Activated T-helper 2 cell treated with anti-CD3 and anti-CD28 coated beads, Interferon-gamma antibody, Interleukin-2, Interleukin-4, amounts not matched to agents 10 μg/mL and 5 μg/mL and 100 μg/mL, durations not matched to agents 14 hours and 24 hours and 36 hours (primary cell): ENCODE measurements at places on chromosomes 2 and 18.

DNA sequence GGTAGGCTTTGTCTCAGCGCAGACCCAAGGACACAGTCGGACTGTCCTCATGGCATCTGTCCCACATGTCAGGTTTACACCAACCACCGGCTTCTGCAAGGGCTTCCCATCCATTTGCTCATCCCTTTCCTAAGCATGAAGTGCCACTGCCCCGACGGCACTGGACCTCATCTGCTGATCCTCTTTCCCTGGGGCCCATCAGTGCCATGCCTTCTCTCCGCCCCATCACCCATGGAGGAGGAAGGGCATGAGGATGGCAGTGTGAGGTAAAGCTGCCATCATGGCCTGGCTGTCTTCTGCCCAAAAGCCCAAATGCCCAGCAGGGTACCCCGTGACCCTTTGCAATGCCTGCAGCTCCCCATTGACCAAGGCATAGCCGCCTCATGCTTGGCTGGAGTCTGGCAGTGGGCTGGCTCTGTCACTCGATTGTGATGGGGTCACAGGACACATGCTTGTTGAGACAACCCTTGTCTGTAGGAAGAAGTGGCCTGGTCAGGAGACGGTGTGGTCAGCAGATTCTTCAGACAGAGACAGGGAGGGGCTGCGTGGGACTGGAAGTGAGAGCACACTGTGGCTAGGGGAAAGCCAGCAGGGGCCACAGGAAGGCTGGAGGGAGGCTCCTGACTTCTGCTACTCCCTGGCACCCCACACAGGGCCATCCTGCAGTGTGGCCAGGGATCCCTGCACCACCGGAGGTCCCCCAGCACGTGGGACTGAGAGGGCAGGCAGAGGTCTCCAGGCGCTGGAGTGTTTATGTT is 493.7 kb upstream of the HS6ST1 start:
- no peaks in the 10 kb centered on the region for H3K27me3 ChIP-seq
- H3K36me3 ChIP-seq = no peaks in the 10 kb centered on the region
- no peak overlapping the region for H3K27ac ChIP-seq
- no peak overlapping the region for H3K4me3 ChIP-seq
- no peak for DNase-seq

- no peak overlapping the region for H3K4me3 ChIP-seq
- peaks cover 2% of the 10 kb centered on the region for H3K4me1 ChIP-seq
- no peaks in the 10 kb centered on the region for H3K36me3 ChIP-seq
- H3K27me3 ChIP-seq = no peaks in the 10 kb centered on the region
Measured at GRCh38 chr18:5393779-5394178, 98.3 kb upstream of the ZBTB14 start.

DNA sequence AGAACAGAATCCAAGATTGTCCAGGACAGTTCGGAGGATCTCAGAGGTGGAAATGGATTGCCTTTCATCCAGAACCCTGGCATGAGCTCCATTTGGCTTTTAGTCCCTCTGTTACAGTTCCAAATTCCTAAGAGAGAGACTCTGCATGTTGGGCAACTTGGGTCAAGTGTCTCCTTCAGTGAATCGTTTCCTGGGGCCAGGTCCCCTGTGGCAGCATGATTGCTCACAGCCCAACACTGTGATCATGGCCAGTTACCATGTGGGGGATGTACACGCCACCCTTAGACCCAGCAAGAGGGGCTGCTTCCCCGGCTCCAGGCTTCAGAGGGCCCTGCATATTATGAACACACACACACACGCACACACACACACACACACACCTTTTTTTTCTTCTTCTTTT is 118.6 kb upstream of the GLI2 start:
- no peak overlapping the region for H3K4me3 ChIP-seq
- H3K36me3 ChIP-seq = no peaks in the 10 kb centered on the region
- no peak overlapping the region for H3K27ac ChIP-seq

- no peaks in the 10 kb centered on the region for H3K27me3 ChIP-seq
- H3K4me3 ChIP-seq = no peak overlapping the region
- peaks cover 21% of the 10 kb centered on the region for H3K4me1 ChIP-seq
Measured at GRCh38 chr2:240579771-240580614, 6.5 kb upstream of the CAPN10 start.

DNA sequence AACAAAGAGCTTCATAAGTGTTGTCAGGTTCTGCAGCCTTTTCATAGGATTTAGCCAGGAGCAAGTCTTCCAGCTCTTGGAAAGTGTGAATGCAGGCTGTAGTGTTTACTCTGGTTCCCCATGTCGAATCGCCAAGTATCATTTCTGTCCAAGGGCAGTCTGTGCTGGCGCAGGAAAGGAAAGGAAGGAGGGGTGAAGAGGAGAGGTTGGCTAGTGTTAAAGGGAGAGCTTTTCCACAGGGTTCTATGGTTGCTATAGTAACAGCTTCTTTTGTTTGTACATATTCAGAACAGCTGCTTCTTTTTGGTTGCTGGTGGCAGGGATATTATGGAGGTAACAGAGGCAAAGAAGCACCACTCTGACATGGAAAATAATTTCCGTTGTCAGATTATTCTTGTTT is 69.9 kb downstream of the KCNH7 start:
- DNase-seq = no peak
- no peaks in the 10 kb centered on the region for H3K36me3 ChIP-seq
- H3K27ac ChIP-seq = no peak overlapping the region
- no peaks in the 10 kb centered on the region for H3K4me1 ChIP-seq
- H3K27me3 ChIP-seq = no peaks in the 10 kb centered on the region
- H3K4me3 ChIP-seq = no peak overlapping the region

DNA sequence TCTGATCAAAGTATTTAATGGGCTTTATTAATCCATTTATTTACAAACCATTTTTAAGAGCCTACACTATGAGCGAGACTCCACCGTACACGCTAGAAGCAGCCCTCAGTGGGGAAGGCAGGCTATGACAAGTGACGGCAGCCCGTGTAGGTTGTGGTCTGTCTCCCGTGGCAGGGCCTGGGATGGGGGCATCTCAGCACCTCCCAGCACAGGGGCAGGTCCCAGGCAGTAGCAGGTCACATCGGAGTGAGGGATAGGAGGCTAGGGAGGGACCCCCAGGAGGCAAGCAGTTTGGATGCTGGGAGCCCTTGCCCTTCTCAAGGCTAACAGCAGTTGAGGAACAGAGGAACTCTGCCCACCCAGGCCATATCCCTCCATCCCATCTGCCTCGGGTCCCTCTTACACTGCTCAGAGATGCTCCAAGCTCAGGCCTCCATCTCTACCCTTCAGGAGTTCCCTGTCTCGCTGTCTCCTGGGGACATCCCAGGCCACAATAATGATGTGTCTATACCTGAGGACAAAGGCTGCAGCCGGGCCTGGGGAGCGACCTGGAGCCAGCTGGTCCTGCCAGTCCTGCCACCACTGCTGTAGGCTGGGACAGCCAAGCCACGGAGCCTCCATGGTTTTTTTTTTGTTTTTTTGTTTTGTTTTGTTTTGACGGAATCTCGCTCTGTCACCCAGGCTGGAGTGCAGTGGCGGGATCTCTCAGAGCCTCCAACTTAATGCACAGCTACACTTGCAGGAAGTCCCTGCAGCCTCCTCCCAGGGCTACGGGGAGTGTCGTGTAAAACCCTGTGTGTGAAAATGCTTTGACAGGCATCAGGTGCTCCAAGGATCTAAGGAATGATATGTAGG is 92.0 kb downstream of the NDUFA10 start:
- H3K36me3 ChIP-seq = no peaks in the 10 kb centered on the region
- H3K27ac ChIP-seq = no peak overlapping the region
- no peak for DNase-seq

GRCh38 chr18:49494660-49495059 is 7.6 kb upstream of the C18orf32 start:
- no peak for DNase-seq
- no peak overlapping the region for H3K27ac ChIP-seq
- peaks cover 27% of the 10 kb centered on the region for H3K36me3 ChIP-seq
- H3K4me1 ChIP-seq = peaks cover 29% of the 10 kb centered on the region

GRCh38 chr2:201985728-201986462 is 47.8 kb upstream of the FZD7 start:
- no peak for DNase-seq
- no peaks in the 10 kb centered on the region for H3K36me3 ChIP-seq
- no peaks in the 10 kb centered on the region for H3K4me1 ChIP-seq

DNA sequence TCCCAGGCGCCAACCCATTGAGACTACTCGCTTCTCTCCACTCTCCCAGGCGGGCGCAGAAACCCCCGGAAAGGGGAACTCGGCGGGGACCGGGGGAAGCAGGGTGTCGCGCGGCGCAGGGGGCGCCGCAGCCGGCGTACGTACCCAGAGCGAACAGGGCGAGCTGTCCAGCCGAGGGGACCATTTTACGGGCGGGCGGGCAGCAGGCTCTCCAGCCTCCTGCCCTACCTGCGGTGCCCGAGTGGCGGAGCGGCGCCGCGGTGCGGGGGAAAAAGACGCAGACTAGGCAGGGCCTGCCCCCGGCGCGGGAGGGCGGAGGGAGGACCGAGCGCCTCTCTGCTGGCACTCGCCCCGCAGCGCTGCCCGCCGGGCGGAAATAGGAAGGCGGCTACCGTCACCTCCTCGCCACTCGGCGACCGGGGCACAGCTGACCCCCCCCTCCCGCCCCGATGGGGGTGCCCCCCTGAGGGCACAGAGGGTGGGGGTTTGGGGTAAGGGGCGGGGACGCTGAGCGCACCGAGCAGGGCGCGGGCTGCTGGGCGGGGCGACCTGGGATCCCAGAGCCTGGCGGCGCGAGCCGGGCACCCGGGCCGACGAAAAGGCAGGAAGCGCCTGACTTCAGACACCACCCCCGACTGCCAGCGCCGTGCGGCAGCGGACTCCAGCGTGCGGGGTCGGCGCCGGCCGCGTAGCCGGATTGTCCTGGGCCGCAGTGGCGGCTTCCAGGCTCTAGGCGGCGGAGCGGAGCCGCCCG is at the start of gene TGFA:
TSS of gene TGFA (minus strand) at position 243 of the 754 bp plus-strand sequence. CDS start at position 184, 59 bp downstream.
- peaks cover 17% of the 10 kb centered on the region for H3K4me1 ChIP-seq
- H3K27ac ChIP-seq = no peak within 1 kb of the TSS
- H3K36me3 ChIP-seq = no peaks in the 10 kb centered on the region
- DNase-seq = peak; percentile 54
- H3K4me3 ChIP-seq = peak within 1 kb of the TSS; percentile 73
- peaks cover 60% of the 10 kb centered on the region for H3K27me3 ChIP-seq

- no peaks in the 10 kb centered on the region for H3K36me3 ChIP-seq
- DNase-seq = no peak
- peaks cover 5% of the 10 kb centered on the region for H3K27me3 ChIP-seq
- H3K4me1 ChIP-seq = no peaks in the 10 kb centered on the region
- no peak overlapping the region for H3K4me3 ChIP-seq
Measured at GRCh38 chr2:25000036-25000435, 28.3 kb upstream of the DNAJC27 start.

- DNase-seq = no peak
- no peaks in the 10 kb centered on the region for H3K36me3 ChIP-seq
- H3K27me3 ChIP-seq = no peaks in the 10 kb centered on the region
- no peak overlapping the region for H3K27ac ChIP-seq
- no peaks in the 10 kb centered on the region for H3K4me1 ChIP-seq
Measured at GRCh38 chr18:49648811-49649210, 87.0 kb downstream of the LIPG start.

GRCh38 chr18:58866066-58866772 is 1.5 kb downstream of the ZNF532 start:
- peaks cover 4% of the 10 kb centered on the region for H3K4me1 ChIP-seq
- peaks cover 3% of the 10 kb centered on the region for H3K36me3 ChIP-seq
- peaks cover 52% of the 10 kb centered on the region for H3K27me3 ChIP-seq
- no peak overlapping the region for H3K4me3 ChIP-seq
- DNase-seq = no peak

GRCh38 chr2:235769046-235769445 is 275.2 kb downstream of the AGAP1 start:
- H3K27me3 ChIP-seq = peaks cover 1% of the 10 kb centered on the region
- no peak for DNase-seq
- H3K4me1 ChIP-seq = no peaks in the 10 kb centered on the region
- no peak overlapping the region for H3K27ac ChIP-seq
- no peak overlapping the region for H3K4me3 ChIP-seq
